Jurkat, Clone E6-1 (cell line): ENCODE measurements at places on chromosomes 13 and 19.
A peak's percentile ranks its signal among the peaks of the same experiment; 100 is the strongest.

DNA sequence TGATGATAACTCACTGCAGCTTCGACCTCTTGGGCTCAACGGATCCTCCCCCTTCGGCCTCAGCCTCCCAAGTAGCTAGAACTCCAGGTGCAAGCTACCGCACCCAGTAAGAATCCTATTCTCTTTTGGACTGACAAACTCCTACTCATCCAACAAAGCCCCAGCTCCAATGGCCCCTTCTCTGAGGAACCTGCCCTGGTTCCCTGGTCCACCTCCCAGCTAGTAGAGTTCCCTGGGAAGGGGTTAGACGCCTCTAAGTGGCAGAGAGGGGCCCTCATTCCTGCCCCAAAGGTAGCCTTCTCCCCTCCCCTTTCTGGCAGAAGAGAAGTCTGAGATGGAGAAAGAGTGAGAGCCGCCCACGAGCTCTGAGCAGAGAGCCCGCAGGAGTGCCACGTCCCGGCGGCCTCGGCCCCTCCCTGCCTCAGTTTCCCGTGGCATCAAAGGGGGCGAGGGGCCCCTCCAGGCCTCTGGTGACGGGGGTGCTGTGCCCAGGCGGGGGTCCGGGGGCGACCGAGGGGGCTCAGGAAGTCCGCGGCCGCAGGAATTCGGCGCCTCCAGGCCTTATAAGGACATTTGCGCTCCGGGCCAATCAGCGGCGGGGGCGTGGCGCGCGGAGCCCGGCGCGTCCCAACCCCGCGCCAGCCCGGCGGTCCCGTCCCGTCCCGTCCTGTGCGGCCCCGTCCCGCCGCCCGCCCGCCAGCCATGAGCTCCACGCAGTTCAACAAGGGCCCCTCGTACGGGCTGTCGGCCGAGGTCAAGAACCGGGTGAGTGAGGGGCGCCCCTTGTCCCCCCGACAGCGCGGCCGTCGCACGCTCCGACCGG, at the start of gene CNN2:
Gene CNN2 (plus strand): TSS at position 649 of the 823 bp plus-strand sequence. CDS start 54 bp downstream, at position 703.
- DNase-seq = no peak

DNA sequence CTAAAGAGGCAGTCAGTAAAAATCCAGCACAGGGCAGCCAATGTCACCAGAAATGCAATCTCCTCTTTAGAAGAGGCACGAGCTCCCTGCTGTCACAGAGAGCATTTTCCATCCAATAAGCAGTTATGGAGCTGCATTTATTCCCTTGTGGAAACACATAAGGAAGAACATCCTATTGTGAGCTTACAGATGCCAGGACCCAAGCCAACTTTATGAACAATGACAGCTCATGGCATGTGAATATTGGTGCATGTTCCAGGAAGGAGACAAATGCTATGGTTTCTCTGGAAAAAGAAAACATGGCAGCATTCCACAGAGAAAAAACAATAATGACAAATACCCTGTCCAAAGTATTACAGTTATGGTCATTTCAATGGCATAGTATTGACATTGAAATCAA, 955.6 kb downstream of the UQCRFS1 start:
- no peak for DNase-seq

GRCh38 chr13:99666146-99666805, 165.0 kb downstream of the TM9SF2 start:
- DNase-seq = no peak

DNA sequence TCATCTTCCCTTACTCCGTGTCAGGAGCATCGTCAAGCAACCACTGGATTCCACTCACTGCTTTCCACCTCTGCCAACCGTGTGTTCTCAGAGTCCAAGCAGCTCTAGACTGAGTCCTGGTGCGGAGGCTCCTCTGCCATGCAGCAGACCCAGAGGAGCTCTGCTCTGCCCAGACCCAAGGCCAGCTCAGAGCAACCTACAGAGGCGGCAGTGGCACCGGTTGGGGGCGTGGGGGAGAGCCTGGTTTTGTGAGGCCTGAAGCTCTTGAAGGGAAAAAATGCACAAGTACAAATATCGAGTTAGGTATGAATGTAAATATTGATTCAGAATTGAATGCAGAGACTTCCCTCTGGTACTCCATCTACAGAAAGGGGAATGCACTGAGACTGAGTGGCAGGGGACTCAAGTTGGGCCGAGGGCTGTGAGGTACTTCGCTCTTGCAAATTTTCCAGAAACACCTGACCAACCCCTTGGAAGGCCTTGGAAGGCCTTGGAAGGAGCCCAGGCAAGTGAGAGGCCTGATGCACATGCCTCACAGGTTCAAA, 46.7 kb downstream of the GJA3 start:
- no peak for DNase-seq

GRCh38 chr13:24041651-24042225, 118.8 kb upstream of the SPATA13 start:
- no peak for DNase-seq

- DNase-seq = no peak
Measured at GRCh38 chr19:37941782-37942515, 34.9 kb downstream of the SIPA1L3 start.

DNA sequence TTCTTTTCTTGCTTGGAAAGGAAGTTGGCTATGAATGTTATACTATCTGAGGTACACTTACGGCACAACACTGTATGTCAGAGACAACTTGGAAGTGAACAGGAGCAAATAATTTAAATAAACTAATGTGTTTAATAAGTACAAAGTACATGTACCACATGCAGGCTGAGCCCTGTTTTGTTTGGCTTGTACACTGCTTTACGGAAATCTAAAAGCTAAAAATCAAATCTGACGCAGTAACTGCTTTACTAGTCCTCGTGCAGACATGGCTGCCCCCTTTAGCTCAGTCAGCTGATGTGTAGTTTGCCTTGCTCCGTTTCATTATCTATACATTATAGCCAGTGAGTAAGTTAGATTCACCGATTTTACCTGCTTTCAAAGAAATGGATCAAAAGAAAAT, 36.5 kb downstream of the TDRD3 start:
- no peak for DNase-seq

GRCh38 chr19:31991984-31992655, 353.3 kb upstream of the ZNF507 start:
- no peak for DNase-seq

DNA sequence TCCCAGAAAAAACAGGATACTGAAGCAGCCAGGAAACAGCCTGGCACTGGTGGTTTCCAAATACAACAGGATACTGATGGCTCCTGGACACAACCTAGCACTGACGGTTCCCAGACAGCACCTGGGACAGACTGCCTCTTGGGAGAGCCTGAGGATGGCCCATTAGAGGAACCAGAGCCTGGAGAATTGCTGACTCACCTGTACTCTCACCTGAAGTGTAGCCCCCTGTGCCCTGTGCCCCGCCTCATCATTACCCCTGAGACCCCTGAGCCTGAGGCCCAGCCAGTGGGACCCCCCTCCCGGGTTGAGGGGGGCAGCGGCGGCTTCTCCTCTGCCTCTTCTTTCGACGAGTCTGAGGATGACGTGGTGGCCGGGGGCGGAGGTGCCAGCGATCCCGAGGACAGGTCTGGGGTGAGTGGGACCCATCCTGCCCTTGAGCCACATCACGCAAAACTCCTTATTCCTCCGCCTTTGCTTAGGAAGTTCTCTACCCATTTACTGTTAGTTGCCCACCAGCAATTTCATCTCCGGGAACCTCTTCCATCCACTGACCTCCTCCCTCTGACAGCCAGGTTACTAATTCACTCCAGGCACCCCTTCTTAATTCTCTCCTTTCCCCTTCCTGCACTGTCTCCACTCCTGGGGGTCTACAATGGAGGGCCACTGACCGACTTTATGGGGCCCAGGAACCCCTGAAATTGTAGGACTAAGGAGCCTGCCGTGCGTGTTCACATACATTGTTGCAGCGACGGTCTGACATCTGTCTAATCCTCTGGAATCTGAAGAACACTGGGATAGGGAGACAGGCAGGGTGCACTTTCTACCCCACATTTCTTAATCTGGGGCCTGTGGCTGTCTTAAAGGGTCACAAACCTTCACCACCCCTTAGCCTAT, 1.2 kb downstream of the ITPKC start:
- no peak for DNase-seq

DNA sequence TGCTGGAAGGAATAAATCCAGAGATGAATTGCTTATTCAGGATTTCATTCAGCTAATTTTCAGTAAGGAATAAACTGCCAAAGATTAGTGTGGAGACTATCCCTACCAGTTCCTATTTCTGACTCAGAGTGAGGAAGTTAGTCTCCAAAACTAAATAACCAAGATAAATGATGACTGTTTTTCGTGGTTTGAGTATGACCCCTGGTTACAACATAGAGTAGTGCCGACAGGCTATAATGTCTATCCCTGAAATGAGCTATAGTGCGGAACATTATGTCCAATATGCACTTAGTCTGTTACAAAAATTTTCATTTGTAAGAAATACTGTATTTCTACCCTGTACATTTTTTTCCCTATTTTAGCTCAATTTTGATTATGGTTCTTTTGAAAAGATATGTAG, 51.4 kb downstream of the NBEA start:
- DNase-seq = no peak

DNA sequence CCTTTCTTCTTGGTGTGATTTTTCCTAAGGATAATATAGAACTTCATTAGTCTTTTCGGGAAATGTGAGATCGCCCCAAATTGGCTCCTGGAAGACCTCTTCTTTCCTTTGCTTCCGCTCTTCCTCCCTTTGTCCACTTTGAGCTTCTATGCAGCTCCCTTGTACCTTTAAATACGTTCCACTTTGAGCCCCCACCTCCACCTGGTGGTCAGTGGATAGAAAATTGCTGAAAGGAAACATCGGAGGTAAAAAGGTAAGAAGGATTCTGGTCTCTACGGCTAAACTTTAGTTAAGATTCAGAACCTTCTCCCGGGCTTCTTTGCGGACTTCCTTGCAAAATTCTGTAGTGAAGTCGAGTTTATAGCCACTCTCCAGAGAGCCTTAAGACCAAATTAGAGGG, 55.0 kb upstream of the TM9SF2 start:
- DNase-seq = no peak

- no peak for DNase-seq
Measured at GRCh38 chr13:102907016-102907756, 61.4 kb downstream of the ERCC5 start.

GRCh38 chr13:31930490-31930889, 101.1 kb upstream of the FRY start:
- peak; percentile 22 for DNase-seq

- DNase-seq = peak; percentile 60
Measured at GRCh38 chr13:24270639-24271141, 38.7 kb upstream of the C1QTNF9 start.

- no peak for DNase-seq
Measured at GRCh38 chr13:46894568-46894967, 2.3 kb downstream of the HTR2A start.

DNA sequence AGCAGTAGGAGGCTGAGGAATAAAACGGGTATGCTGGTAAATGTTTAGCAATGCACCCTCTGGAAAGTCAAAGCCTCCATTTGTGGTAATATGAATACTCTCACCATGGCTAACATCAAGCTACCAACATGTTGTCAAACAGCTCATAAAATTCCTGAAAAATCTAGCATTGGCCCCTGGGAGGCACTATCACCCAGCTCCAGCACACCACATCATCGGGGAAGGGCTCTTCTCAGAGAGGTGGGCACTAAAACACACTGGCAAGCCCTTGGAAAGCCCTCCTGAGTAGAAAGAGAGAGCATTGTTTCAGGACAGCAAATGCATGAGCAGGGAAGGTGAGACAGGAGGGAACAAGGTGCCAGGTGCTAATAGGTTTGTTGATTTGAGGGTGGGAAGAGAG, 53.9 kb upstream of the FLT1 start:
- no peak for DNase-seq

DNA sequence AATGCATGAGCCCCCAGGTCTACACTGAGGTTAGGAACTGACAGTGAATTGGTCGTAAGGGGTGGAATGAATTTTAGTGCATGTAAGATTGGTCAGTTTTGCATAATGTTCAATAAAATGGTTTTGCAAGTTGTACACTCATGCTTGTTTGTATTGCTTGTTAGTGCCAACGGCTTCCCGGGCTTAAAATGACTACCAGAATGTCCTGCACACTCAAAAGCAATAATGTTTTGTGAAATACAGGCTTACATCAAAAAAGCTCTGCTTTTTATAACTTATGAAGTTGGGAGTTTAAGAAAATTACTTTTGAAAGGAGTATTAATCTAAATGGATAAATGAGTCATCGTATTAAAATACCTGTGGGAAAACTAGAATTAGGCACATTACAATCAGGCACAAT, 112.9 kb downstream of the GPC6 start:
- no peak for DNase-seq

- DNase-seq = no peak
Measured at GRCh38 chr19:13074378-13074777, 28.3 kb downstream of the LYL1 start.

DNA sequence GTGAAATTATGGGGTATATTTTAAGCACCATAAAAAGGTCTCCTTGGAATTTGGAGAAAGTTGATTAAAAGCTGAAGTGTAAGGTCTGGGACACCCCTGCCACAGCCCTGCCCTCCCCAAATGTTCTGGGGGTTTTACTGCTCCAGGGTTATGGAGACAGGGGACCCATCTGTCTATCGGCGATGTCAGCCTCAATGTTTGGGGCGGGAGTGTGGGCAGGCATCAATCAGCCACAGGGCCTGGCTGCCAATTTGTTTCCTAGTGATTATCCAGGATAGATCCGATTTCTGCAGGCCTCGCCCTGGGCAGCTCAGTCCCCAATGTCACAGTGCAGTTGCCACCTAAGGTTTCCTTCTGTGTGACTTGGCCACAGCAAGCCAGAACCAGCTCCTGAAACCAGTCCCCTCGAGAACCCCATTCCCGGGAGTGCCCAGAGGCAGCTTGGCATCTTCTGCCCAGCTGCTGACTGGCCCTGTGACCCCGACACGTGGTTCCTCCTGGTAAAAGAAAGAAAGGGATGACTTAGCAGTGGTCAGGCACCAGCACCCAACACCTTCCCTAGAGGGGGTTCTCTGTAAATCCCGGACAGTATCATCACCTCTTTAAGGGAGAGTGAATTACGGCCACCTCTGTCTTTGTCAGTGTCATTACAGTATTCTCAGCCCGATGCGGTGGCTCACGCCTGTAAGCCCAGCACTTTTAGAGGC, 41.6 kb downstream of the MYO9B start:
- no peak for DNase-seq

DNA sequence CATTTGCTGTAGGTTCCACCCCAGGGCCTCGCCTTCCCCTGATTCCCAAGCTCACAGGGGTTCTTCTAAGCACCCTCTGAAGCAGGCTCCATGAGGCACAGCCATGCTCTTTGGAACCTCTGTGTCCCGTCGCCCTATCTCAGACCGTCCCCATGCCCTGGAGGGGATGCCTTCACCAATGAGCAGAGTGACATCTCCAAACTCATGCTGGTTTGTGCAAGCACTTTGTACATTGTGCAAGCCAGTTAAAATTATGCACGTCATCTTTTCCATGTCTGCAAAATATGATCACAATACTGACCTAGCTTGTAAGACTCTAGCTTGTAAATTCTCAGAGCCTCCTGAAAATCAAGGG, 46.5 kb upstream of the RAP2A start:
- DNase-seq = no peak

DNA sequence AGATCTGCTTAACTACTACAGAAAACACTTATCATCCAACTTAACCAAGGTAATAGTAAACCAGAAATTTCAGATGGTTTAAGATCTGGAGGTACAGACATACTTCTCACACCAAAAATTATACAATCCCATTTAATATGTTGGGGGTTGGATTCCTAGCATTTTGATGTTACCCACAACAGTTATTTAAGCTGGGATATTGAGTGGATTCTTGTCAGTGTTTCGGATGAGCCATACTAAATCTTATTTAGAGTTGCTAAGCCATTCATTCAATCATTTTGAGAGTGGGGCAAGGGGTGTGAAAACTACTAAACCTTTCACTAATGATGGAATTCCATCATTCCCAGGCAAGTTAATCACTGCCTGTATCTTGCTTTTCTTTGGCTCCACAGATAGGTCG, 40.6 kb downstream of the KATNAL1 start:
- DNase-seq = no peak

GRCh38 chr13:45215392-45216077, 14.7 kb upstream of the KCTD4 start:
- DNase-seq = no peak
